ENCODE measurements at places on chromosomes 13 and 19.

DNA sequence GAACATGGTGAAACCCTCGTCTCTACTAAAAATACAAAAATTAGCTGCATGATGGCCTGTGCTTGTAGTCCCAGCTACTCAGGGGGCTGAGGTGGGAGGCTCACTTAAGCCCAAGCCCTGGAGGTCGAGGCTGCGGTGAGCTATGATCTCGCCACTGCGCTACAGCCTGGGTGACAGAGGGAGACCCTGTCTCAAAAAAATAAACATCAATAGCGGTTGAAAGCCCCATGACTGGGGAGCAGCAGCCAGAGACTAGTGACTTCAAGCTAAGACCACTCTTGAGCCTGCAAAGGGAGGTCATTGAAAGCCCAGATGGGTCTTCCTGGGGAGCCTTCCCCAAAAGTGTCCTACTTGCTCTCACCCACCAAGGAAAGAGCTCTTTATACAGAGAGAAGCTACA, 11.9 kb upstream of the ZNF709 start:
- DNase-seq, result no peak

DNA sequence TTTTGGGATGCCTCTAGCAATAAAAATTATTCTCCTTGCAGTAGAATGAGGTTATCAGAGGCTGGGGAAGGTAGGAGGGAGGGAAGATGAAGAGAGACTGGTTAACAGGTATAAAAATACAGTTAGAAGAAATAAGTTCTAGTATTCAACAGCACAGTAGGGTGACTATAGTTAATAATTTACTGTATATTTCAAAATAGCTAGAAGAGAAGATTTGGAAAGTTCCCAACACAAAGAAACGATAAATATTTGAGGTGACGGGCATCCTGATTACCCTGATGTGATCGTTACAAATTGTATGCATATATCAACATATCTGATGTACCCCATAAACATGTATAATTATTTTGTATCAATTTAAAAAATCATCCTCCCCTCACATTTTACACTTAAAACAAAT, 93.8 kb downstream of the CDADC1 start:
- no peak for DNase-seq

- no peak for DNase-seq
Measured at GRCh38 chr19:776549-776948, 20.7 kb upstream of the PTBP1 start.

DNA sequence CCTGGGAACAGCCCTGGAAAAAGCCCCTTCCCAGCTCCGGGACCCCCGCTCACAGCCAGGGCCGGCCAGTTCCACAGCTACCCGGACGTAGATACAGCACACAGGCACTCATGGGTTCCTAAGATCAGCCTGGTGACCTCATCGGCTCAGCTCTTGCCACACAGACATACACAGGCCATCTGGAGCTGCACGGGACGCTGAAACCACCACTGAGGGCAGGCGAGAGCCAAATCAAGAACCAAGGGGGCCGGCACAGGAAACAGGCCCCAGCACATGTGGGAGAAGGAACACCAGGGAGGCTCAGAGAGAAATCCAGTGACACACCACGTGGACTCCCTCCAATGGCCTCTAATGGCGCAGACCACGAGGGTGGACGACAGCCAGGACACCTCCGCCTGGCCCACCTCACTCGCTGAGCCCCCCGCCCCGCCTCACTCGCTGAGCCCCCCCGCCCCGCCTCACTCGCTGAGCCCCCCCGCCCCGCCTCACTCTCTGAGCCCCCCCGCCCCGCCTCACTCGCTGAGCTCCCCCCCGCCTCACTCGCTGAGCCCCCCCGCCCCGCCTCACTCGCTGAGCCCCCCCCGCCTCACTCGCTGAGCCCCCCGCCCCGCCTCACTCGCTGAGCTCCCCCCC, 69.7 kb upstream of the C13orf46 start:
- peak; percentile 47 for DNase-seq

DNA sequence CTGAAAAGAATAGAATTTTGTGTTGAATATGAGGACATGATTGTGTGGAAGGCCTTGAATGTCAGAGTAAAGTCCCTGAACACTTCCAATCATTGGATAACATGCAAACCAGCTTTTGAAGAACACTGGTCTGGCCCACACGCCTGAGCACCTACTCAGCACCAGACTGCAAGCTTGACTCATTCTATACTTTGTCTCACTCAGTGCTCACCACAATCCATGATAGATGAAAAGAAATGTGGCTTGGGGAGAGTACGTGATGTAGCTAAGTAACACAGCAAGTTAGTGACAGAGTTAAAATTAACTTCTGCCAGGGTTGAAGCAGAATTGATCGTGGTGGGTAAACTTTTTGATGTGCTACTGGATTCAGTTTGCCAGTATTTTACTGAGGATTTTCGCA, 12.0 kb downstream of the DLEU7 start:
- no peak for DNase-seq

- peak; percentile 10 for DNase-seq
Measured at GRCh38 chr13:97976610-97977521, 23.4 kb downstream of the IPO5 start.

- DNase-seq, result no peak
Measured at GRCh38 chr19:19568802-19569756, 31.0 kb downstream of the CILP2 start.

DNA sequence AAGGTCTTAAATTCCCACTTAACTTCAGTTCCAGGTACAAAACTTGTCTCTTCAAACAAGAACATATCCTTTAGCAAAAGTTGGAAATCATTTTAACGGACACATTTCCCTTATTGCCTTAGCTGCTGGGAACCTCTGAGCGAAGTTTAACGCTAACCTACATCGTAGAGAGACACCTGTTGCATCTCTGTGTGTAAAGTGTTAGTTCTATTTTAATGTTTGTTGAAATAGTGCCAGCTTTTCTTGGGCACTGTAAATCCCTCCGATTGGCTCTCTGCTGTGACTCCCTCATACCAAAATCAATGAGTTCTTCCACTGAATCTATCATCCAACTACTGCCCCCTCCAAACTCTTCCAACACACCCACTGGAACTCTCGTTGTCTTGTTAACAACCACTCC, 2.3 kb upstream of the HIF3A start:
- no peak for DNase-seq

DNA sequence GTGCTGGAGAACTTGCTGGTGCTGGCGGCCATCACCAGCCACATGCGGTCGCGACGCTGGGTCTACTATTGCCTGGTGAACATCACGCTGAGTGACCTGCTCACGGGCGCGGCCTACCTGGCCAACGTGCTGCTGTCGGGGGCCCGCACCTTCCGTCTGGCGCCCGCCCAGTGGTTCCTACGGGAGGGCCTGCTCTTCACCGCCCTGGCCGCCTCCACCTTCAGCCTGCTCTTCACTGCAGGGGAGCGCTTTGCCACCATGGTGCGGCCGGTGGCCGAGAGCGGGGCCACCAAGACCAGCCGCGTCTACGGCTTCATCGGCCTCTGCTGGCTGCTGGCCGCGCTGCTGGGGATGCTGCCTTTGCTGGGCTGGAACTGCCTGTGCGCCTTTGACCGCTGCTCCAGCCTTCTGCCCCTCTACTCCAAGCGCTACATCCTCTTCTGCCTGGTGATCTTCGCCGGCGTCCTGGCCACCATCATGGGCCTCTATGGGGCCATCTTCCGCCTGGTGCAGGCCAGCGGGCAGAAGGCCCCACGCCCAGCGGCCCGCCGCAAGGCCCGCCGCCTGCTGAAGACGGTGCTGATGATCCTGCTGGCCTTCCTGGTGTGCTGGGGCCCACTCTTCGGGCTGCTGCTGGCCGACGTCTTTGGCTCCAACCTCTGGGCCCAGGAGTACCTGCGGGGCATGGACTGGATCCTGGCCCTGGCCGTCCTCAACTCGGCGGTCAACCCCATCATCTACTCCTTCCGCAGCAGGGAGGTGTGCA, 587 bp downstream of the S1PR4 start:
- DNase-seq, result no peak

GRCh38 chr19:43842007-43842406, 14.9 kb downstream of the ZNF283 start:
- no peak for DNase-seq

DNA sequence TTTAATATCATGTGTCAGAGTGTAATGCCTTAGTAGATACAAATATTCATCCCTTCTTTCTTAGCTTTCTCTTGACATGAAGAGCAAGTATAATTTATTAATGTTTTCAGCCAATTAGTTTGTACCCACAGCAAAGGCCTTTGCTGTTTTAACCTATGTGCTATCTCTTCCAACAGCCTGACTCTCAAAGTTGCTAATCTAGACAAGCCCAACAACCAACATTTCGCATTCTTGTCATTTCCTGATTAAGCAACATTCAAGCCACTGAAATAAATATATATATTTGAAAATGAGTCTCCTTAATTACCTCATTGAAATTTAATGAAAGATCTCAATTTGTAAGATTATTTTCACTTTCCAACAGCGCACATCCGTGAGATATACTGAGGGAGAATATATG, 18.5 kb downstream of the EPSTI1 start:
- no peak for DNase-seq

DNA sequence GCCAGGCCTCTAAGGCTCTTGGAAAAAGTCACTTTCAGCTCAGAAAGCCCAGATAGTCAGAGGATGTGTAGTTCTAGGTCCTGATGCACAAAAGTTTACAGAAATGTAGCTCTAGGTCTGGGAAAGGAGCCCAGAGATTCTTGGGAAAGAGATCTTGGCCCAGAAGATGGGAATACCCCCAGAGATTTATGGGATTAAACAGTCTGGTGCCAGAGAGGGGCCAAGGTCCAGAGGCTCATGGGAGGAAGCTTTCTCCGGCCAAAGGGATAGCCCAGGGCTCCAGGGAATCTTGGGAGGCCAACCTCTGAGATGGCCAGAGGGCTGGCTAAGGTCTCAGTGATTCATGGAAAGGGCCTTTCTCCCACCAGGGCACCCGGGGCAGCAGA, 15.2 kb downstream of the BCAT2 start:
- no peak for DNase-seq

GRCh38 chr13:19618977-19619376, 14.5 kb upstream of the MPHOSPH8 start:
- DNase-seq, result peak; percentile 34

GRCh38 chr13:94344126-94344818, 135.2 kb downstream of the DCT start:
- DNase-seq, result no peak

DNA sequence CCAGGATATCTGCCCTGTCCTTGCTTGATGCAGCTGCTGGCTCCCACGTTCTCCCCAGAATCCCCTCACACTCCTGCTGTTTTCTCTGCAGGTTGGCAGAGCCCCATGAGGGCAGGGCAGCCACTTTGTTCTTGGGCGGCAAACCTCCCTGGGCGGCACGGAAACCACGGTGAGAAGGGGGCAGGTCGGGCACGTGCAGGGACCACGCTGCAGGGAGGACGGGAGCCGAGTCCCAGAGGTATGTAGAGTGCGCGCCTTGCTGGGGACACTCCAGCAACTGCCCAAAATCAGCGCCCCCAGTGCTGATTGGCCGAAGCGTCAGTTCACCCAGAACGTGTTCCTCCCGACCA, 30.3 kb upstream of the MIER2 start:
- DNase-seq, result no peak

DNA sequence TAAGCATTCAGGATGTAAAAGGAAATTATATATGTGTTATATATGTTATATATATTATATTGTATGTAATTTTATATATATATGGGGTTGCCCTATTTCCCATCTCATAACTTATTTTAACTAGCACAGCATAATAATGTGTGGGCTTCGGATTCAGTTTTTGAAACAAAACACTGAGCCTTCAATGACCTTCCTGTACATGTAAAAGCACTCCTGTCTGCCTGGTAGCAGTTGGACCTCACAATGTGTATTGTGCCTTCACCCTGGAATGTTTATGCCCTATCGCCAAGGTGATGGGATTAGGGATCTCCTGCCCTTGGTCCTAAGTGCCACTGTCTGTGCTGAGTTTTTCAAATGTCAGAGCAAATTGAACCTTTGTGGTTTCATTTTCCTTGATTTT, 968.8 kb downstream of the TUBA3C start:
- no peak for DNase-seq

GRCh38 chr19:46978171-46978869, 41.3 kb upstream of the NPAS1 start:
- no peak for DNase-seq

GRCh38 chr19:8244442-8244841, 35.3 kb downstream of the CERS4 start:
- DNase-seq, result no peak
